A673 (cell line): ENCODE measurements at places on chromosomes 3 and 15. TPM values are rescaled to one million over a fixed set of nuclear protein-coding genes. Genes with fewer than 3 reads are reported as not detected.
A peak's percentile ranks its signal among the peaks of the same experiment; 100 is the strongest.

Gene COLQ
- 0.21 and 1.3 TPM in 2 replicates for total RNA-seq

DNA sequence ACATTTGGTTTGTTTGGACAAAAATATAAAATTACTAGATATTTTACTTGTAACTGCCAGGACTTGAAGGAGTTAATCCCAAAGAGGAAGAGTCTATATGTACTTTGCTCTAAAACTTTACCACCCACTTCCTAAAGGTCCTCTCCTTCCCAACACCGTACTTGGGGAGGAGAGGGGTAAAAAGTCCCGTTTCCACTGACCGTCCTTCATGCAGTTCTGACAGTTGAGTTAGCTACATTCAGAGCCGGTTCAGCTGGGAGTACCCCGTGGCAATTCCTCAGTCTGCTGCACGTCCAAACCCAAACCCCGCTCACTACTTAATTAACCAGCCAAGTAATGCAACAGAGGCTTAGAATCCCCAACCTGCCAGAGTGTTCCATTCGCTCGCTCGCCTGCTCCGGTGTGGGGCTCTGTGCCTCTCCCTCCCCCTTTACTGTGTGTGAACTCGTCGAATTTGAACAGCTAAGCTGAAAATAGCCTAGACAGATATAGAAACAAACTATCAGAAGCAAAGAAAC is 519.7 kb downstream of the FOXP1 start:
- H3K36me3 ChIP-seq = no peaks in the 10 kb centered on the region
- peaks cover 55% of the 10 kb centered on the region for H3K4me1 ChIP-seq
- DNase-seq = peak; percentile 41
- H3K27ac ChIP-seq = peak overlapping the region; percentile 68

DNA sequence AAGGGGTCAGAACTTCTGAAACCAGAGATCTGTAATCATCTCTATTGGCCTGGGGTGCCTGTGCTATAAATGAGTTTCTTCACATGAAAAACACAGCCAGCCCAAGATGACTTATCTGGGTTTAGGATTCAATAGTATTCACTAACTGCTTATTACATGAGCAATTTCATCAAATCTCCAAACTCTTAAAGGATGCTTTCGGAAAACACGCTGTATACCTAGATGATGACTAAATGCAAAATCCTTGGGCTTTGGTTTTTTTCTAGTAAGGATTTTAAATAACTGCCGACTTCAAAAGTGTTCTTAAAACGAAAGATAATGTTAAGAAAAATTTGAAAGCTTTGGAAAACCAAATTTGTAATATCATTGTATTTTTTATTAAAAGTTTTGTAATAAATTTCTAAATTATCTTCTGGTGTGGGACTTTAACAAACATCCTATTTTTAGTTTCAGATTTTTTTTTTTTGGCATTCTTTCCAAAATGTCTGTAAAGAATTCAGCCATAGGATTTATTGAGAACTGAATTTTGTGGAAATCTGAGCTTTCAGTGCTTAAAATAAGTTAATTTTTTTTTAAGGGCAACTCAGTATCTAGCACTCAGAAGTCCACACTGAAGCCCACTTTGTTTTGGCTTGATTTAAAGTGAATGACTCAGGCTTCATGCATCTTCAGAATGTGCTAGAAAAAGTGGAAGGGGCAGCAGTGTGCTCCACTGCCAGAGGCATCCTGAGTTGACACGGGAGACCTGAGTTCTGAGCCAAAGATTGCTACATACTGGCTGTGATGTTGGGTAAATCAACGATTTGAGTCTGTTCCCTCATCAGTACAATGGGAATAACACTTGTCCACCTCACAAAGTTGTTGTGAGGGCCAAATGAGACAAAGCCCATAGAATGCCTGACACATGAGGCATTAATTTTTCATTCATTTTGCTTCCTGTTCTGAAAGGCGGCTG is 18.7 kb downstream of the TMEM43 start:
- peaks cover 27% of the 10 kb centered on the region for H3K4me1 ChIP-seq
- peaks cover 28% of the 10 kb centered on the region for H3K36me3 ChIP-seq

Gene HES1
- 136 and 139 TPM in 2 replicates for total RNA-seq

DNA sequence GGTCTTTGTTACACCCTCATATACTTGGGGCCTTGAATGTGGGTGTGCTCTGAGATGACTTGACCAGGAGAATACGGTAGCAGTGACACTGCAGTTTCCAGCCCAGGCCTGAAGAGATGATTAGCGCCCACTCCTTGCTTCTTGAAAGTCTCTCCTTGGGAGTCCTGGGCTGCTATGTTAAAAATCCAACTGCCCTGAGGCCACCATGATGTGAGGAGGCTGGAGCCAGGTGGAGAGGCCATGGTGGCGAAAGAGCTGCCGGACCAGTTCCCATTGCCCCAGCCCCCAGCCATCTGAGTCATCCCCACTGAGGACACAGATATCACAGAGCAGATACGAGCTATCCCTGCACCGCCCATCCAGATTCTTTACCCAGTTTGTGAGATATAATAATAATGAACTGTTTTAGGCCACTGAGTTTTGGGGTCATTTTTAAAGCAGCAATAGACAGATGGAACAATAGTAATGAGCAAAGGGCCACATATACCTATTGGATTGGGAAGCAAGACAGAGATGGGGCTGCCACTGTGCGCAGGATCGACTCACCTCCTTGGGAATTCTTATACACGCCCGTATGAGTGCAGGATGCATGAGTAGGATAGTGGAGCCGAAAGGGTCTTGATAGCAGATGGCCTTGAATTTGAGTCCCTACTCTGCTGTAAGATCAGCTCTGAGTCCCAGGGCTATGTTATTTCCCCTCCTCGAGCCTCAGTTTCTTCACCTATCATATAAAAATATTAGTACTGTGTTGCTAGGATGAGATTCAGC is 12.1 kb upstream of the GATA2 start:
- no peaks in the 10 kb centered on the region for H3K4me1 ChIP-seq
- no peak overlapping the region for H3K27ac ChIP-seq
- H3K36me3 ChIP-seq = no peaks in the 10 kb centered on the region
- H3K4me3 ChIP-seq = no peak overlapping the region
- DNase-seq = no peak
- no peaks in the 10 kb centered on the region for H3K27me3 ChIP-seq

- DNase-seq = no peak
- H3K36me3 ChIP-seq = peaks cover 12% of the 10 kb centered on the region
- no peak overlapping the region for H3K27ac ChIP-seq
- no peaks in the 10 kb centered on the region for H3K4me1 ChIP-seq
- no peaks in the 10 kb centered on the region for H3K27me3 ChIP-seq
- H3K4me3 ChIP-seq = no peak overlapping the region
These were observed 57.9 kb upstream of the DCUN1D1 start for GRCh38 chr3:183038221-183038620.

DNA sequence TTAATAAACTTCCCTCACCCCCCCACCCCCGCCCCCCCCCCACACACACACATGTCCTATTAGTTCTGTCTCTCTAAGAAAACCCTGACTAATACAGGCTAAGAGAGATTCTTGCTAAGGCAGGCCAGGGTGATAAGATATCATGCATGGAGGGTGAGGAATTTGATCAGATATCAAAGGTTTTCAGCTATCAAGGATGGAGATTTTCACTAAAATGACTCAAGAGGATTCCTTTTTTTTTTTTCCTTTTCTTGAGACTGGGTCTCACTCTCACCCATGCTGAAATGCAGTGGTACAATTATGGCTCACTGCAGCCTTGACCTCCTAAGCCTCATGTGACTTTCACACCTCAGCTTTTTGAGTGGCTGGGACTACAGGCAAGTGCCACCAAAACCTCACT is 14.9 kb upstream of the SENP7 start:
- H3K27me3 ChIP-seq = no peaks in the 10 kb centered on the region
- DNase-seq = no peak
- H3K4me3 ChIP-seq = no peak overlapping the region
- no peaks in the 10 kb centered on the region for H3K36me3 ChIP-seq
- no peaks in the 10 kb centered on the region for H3K4me1 ChIP-seq

DNA sequence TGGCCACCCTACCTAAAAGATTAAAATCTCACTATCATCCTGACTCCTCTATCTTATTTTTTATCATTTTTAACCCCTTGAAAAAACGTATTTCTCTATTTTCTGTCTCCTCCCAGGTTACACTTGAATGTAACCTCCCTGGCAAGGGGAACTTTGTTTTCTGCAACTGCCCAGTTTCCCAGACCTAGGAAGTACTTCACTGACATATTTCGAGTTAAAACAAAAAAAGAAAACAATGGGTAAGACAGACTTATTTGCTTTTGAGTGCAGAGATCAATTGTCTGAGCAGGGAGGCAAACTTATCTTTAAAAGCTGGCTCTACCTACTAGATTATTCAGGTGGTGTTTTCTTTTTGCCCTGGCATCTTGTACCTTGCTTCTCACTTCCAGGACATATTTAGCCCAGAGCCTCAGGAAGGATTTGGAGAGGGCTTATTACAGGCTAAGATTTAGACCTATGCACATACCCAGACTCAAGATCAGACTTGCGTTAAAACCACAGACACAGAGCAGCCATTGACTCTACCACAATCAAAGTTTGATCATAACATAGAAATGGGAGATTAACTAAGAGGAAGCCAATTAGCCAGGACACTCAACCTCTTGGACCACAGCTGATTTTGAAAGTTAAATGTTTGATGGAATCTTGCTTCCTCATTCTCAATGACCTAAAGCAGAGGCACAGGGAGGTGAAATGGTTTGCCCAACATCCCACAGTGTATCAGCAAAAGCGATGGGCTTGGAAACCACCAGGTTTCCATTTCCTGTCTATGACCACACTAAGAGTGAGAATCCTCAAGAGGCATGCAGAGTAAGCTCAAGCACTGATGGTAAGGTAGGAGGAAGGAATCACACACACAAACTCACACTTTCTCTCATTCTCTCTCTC is 169.5 kb upstream of the THBS1 start:
- H3K27me3 ChIP-seq = peaks cover 9% of the 10 kb centered on the region
- no peaks in the 10 kb centered on the region for H3K36me3 ChIP-seq
- no peaks in the 10 kb centered on the region for H3K4me1 ChIP-seq
- no peak for DNase-seq

DNA sequence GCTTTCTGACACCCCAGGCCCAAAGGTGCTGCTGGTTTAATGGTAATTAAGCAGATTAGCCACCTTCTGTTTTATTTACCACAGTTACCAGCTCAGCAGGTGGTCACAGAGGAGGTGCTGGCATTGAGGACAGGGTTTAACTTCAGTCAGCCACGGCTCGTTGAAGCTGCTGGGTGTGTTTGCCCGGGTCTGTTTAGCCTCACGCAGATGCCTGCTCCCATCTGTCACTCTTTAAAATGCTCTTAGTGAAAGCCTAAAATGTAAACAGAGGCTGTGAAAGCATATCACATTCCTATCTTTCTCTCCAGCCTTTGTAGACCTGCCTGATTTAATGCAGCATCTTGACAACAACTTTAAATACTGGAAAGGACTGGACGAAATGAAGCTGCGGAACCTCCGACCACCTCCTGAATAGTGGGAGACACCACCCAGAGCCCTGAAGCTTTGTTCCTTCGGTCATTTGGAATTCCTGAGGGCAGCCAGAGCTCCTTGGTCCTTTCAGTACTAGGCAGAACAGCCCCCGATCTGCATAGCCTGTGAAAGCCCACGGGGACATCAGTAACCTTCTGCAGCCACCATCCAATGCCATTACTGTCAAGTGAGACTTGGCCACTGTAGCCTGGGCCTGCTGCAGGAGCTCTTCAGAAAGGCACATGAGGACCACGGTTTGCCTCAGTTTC is 156.0 kb downstream of the PDE8A start:
- H3K36me3 ChIP-seq = peaks cover 41% of the 10 kb centered on the region
- H3K27me3 ChIP-seq = no peaks in the 10 kb centered on the region
- H3K27ac ChIP-seq = no peak overlapping the region
- DNase-seq = no peak
- H3K4me3 ChIP-seq = no peak overlapping the region

Gene UROC1
- total RNA-seq = not detected in 2 replicates

Gene PCSK6
- total RNA-seq = 2.6 and 4.3 TPM in 2 replicates

DNA sequence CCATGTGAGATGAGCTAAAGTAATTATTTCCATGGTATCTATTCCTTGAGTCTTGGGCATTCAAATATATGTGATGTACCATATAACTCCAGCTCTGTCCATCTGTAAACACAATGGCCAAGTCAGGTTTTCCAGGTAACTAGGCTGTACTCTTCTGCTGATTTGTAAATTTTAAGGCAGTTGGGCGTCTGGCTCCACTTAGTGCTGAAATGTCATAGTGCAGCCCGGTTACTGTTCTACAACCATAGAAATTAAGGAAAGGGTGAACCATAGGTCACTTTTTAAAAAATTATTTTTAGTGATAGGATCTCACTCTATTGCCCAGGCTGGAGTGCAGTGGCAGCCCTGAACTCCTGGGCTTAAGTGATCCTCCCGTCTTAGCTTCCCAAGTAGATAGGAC is 44.7 kb upstream of the GOLM2 start:
- no peak overlapping the region for H3K4me3 ChIP-seq
- H3K27ac ChIP-seq = no peak overlapping the region
- H3K36me3 ChIP-seq = no peaks in the 10 kb centered on the region
- no peaks in the 10 kb centered on the region for H3K4me1 ChIP-seq

DNA sequence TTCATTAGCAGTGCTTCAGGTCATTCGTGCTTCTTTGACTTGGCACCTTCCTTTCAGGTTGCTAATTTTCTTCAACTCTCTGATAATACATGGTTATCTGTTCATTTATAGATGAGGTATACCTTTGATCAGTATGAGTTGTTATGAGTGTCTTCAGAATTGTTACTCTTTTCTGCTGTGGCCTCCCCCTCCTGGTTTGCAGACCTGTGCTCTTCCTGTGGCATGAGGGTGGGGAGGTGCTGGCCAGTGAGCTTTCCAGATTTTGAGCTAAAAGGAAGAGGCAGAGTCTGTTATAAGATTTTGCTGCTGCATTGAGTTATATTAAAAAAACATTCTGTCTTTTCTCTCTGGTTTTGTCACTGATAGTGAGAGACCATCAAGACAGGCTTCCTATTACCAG is 30.8 kb upstream of the GOLGA6L9 start:
- H3K4me3 ChIP-seq = no peak overlapping the region
- H3K36me3 ChIP-seq = no peaks in the 10 kb centered on the region
- no peak overlapping the region for H3K27ac ChIP-seq

- no peak for DNase-seq
- no peaks in the 10 kb centered on the region for H3K4me1 ChIP-seq
- no peak overlapping the region for H3K27ac ChIP-seq
- no peaks in the 10 kb centered on the region for H3K27me3 ChIP-seq
- H3K4me3 ChIP-seq = no peak overlapping the region
These were observed 652.6 kb downstream of the FHIT start for GRCh38 chr3:60598671-60599070.

Gene ROBO1
- total RNA-seq = 67.6 TPM in 2 replicates

Gene DUOX2
- total RNA-seq = 0.98 and 0.99 TPM in 2 replicates

Gene AP2M1
- total RNA-seq = 382 and 419 TPM in 2 replicates

GRCh38 chr3:165653130-165653778 is 184.0 kb downstream of the BCHE start:
- no peaks in the 10 kb centered on the region for H3K36me3 ChIP-seq
- no peak overlapping the region for H3K4me3 ChIP-seq
- H3K4me1 ChIP-seq = no peaks in the 10 kb centered on the region
- no peak overlapping the region for H3K27ac ChIP-seq
- DNase-seq = no peak
